Upper lobe of left lung (tissue), 6 donors: ENCODE measurements at places on chromosomes 1 and 21.

GRCh38 chr1:236161230-236161629 lies 18.9 kb downstream of the GPR137B start:
- no peak for DNase-seq

DNA sequence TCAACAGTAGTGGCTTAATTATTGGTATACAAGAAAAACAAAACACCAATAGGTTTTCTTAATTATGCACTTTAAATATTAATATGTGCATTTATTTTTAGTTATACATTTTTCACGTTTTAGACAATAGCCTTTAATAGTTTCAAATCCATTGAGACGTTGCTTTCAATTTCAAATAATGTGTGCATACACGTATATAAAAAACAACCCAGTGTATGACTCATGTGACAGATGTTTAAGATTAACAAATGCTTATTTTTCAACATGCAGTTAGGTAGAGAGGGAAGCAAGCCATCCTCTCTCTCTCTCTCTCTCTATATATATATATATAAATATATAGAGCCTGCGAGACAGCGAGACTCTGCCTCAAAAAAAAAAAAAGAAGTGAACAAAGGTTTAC lies 24.3 kb downstream of the EYA3 start:
- no peak for DNase-seq

- no peak for DNase-seq
Observed at GRCh38 chr1:30928171-30928570, 19.6 kb upstream of the SDC3 start.

GRCh38 chr1:211812584-211812983 lies 18.0 kb downstream of the LPGAT1 start:
- no peak for DNase-seq

DNA sequence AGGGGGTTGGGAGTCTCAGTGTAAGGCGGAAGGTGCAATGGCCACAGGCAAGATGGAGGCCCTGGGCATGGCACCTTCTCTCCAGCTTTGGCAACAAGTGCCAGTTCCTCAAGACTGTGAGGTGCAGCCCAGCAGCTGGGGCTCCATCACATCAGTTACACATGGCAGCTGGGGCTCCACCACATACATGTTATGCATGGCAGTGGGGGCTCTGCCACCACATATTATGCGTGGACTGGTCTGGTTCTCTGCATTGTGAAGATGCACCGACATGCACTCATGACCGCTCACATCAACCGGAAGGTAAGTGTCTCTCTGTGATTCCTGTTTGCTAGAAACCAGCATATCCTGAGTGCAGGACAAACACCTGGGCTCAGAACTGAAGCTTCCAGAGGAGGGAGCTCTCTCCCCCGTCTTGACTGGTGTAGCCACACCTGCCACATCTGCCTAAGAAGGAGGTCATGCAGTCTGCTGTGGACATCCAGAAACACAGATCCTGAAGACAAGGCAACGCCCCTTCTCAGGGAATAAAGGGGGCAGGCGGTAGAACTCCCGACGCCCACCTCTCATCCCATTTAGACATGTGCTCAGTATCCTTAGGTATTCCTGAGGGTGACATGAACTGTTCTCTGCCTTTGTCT lies 104.1 kb upstream of the TMPRSS2 start:
- DNase-seq: no peak

DNA sequence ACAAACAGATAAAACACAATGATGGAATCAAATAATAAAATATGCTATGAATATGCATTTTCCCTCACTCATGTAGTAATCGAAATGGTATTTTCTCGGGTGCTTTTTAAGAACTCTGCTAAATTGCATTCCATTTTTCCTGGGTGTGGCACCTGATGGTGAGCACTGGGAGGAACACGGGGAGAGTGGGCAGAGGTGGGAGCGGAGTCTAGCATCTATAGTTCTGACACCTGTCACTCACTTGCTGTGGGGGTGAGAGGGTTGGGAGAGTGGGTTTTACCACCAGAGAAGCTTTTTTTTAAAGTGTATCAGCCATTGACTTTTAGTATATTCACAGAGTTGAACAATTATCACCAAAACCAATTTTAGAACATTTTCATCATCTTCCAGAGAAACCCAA lies 73.4 kb upstream of the PGBD5 start:
- no peak for DNase-seq

GRCh38 chr21:34693192-34693810 lies 24.5 kb downstream of the CLIC6 start:
- DNase-seq: no peak

- DNase-seq: no peak
Observed at GRCh38 chr1:155104605-155105534, 22.8 kb upstream of the EFNA1 start.

GRCh38 chr1:89896105-89896942 lies 75.5 kb downstream of the LRRC8D start:
- no peak for DNase-seq

GRCh38 chr1:218743861-218744505 lies 398.8 kb downstream of the TGFB2 start:
- no peak for DNase-seq

DNA sequence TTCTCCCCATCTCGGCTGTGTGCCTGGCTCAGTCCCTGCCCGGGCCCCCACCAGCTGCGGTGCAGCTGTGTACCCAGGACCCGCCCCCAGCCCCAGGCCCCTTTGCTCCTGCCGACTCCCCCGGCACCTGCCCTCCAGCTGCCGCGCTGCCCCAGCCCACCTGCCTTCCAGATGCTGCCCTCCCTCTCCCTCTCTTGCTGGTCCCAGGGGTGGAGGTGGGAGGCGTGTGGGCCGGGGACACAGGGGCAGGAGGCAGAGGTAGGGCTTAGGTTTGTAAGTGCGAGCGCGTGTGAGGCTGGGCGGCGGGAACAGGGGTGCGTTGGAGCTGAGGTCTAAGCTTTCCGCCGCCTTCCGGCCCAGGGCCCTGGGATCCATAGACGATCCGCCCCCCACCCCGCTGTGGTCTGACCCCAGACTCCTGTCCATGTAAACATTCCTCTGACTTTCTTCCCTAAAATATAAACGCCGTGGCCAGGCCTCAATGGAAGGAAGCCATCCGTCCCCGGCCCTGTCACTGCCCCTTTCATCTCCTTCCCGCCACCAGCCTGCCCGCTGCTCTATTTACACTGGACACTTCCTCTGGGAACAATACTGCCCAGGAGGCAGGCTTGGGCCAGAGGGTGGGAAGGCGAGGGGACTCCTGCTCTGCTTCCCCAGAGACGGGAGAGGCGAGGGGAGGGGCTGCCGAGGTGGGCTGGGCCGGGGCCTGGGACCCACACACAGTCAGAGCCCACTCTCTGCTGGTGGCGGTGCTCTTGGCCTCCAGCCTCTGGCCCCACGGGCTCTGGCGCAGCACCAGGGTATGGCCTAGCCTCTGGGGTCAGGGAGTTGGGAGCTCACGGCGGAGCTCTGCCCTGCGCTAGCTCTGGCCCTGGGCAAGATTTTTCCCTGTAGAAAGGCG lies 128.3 kb downstream of the CASZ1 start:
- peak; percentile 84 for DNase-seq

DNA sequence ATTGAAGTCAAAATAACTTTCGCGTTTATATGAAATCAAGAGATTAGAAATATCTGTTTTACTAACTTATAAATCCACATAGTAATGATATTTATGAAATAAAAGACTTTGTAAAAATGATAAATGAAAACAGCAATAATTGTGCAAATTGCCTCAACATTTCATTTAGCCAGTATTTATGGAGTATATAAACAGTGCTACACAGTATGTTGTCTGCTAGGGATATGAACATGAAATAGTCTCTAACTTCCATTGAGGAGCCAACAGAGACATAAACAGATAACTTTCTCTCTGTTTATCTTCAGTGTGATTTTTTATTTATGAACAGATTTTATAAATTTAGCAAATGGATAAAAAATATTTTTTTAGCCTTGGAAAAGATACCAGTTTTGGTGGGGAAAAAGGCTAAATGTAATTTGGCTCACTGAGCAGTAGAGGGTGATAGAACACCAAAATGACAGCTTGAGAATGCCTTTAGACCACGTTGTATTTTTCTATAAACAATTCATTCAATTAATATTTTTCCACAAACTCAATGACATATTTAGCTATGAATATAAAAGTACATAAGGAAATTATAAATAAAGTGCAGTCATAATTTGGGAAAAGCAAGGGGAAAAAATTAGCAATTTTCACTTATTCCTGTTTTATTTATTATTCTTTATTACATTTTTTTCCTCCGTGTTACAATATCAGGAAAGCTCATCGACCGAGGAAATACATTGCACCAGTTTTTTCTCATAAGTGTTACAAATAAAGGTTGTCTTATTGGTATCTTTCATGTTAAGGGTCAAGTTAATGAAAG lies 47.5 kb upstream of the EEIG2 start:
- DNase-seq: no peak

DNA sequence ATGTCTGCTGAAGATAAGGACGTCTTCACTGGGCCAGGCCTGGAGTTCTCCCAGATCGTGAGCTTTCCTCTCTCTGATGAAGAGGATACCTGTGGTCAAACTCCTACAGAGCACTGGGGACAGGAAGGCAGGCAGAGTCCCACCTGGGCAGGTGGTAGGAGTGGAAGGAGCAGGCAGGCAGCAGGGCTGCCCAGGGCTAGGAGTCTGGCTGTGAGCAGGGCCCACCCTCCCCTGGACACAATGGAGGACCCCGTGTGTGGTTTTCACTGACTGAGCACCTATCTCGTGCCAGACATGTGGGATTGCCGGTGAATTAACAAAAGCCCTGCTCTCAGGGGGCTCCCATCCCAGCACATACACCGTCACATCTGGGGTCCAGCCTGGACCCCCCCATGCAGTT lies 4.9 kb upstream of the SAMD11 start:
- DNase-seq: no peak

DNA sequence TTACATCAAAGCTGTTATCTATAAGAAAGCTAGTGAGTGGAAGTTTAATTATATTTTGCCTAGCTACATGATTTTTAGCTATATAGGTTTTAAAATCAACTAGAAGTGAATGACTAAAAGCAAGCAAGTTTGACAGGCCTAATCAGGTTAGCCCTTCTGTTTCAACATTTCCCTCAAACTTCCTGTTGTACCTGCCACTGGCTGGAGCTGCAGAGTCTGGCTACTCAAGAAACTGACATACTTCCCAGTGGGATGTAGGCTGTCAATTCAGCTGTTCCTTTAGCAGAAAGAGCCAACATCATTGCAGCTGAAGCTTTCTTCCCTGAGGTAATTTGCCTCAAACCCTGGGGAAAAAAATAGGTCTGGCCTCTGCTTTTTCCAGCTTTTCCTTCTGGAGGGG lies 87.1 kb upstream of the TNR start:
- DNase-seq: no peak

GRCh38 chr1:63327417-63328054 lies 5.2 kb downstream of the FOXD3 start:
- peak; percentile 60 for DNase-seq

DNA sequence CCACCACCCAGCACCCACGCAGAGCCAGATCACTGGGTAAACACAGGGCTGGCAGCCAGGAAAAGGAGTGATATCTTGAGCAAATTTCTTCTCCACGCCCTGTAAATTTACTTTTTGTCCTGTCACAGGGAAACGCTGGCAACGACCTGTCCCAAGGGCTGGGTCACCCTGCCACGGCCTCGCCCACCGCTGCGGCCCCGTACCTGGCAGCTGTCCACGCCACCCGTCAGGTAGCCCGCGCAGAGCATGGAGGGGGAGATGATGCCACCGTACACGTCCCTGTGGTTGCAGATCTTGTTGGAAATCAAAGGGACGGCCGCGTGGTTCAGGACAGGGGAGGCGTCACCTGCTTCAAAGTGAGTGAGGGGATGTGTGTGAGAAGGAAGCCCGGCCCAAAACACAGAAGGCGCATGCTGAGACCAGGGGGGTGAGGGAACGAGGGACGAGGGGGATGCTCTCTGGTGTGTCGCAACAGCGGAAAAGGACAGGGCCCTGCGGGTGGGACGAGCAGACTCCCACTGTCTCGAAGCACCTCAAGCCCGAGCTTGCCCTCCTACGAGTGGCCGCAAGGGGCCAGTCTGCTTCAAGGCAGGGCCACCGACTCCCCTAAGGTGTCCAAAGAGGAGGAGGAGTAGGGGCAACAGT lies 10.1 kb upstream of the TFF1 start:
- no peak for DNase-seq

GRCh38 chr1:66331658-66332547 lies 202.1 kb upstream of the SGIP1 start:
- no peak for DNase-seq

- no peak for DNase-seq
Observed at GRCh38 chr21:14901482-14901958, 163.3 kb downstream of the NRIP1 start.

- no peak for DNase-seq
Observed at GRCh38 chr1:61247881-61248752, 165.8 kb downstream of the NFIA start.

- peak; percentile 90 for DNase-seq
Observed at GRCh38 chr1:85581802-85582686, 1.5 kb downstream of the CCN1 start.

DNA sequence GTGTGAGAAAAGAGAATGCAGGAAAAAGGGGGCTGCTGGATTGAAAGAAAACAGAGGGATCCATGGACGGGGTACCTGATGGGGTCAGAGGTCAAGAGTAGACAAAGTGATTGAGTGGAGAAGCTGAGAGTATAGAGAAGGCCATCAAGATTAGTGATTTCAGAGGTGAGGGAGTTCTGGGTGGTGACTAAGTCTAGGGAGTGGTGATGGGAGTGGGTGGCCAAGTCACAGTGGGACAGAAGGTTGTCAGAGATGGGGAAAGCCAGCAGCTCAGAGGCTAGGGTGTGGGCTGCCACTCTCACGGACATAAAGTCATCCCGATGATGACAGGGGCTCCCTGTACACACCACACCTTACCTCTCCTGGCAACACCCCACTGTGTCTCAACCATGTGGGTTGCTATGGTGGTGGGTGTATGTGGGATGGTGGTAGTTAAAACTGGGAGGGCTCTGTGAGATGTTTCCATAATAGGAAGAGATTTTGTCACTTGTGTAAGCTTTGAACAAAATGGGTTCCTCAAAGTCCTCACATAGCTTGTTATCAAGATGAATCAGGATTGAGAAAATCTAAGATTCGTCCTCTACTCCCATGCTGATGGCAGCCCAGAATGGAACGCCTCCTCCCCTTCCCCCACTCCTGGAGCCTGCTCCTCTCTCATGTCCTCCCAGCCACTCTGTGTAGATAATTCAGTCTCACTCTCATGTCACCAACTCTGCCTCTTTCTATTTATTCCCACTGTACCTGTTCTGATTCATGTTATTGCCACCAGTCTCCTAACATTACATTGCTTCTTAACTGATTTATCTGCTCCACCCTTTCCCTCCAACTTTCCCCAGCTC lies 20.3 kb upstream of the CSF1 start:
- DNase-seq: no peak

- no peak for DNase-seq
Observed at GRCh38 chr1:28265577-28265976, 6.3 kb downstream of the SESN2 start.

- no peak for DNase-seq
Observed at GRCh38 chr1:195748969-195749368, 859.3 kb downstream of the KCNT2 start.

- DNase-seq: no peak
Observed at GRCh38 chr1:214791961-214792360, 189.0 kb downstream of the CENPF start.

GRCh38 chr1:216621536-216621935 lies 101.7 kb downstream of the ESRRG start:
- no peak for DNase-seq
